ENCODE measurements at places on chromosomes 5 and 9.

- peak; percentile 51 for DNase-seq
These were observed 20.0 kb downstream of the ERAP2 start for GRCh38 chr5:96896276-96896675.

- no peak for DNase-seq
These were observed 488.6 kb downstream of the TLR4 start for GRCh38 chr9:118192807-118193206.

- no peak for DNase-seq
These were observed 1.7 kb downstream of the STC2 start for GRCh38 chr5:173326501-173326960.

DNA sequence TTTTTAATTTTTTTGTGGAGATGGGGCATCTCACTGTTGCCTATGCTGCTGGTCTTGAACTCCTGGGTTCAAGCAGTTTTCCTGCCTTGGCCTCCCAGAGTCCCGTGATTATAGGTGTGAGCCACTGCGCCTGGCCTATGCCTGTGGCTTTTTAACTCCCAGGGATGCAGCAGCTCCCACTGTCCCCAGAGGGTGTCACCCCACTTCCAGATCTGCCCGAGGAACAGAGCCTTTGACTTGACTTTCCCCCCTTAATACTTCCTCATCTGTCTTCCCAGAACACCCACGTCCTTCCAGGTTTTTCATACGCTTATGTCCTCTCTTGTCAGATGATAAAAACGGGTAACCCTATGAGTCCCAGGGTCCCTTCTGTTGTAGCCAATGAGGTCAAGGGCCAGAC lies 7.6 kb upstream of the PRRC2B start:
- no peak for DNase-seq

- no peak for DNase-seq
These were observed 47.9 kb downstream of the OLFM1 start for GRCh38 chr9:135135171-135135928.

DNA sequence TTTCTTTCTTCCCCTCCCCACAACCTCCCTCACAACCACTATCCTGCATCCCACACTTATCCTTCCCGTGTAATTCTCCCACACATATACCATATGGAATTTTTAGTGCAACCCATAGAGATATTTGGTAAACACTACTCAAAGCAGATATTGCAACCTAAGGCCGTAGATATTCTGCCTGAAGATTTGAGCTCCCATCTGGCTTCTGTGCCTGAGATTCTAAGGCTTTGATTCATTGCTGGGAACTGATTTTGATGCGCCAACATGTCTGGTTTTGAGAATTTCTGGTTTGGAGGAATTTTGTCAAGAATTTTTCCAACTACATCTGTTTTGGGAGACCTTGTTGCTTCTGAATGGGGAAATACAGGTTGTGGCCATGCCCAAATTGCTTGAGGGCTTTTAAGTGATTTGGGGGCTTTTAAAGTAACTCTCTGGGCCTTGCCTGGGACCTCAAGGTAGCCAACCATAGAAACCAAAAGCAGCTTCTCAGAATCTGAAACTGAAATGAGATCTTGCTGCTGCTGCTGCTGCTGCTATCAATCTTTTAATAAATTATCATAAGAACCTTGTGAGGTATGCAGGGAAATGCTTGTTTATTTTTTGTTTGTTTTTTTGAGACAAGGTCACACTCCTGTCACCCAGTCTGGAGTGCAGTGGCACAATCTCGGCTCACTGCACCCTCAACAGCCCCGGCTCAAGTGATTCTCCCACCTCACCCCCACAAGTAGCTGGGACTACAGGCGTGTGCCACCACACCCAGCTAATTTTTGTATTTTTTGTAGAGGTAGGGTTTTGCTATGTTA lies 36.2 kb downstream of the PLAC8L1 start:
- DNase-seq: no peak

GRCh38 chr9:120901755-120902568 lies 24.6 kb downstream of the TRAF1 start:
- DNase-seq: no peak

DNA sequence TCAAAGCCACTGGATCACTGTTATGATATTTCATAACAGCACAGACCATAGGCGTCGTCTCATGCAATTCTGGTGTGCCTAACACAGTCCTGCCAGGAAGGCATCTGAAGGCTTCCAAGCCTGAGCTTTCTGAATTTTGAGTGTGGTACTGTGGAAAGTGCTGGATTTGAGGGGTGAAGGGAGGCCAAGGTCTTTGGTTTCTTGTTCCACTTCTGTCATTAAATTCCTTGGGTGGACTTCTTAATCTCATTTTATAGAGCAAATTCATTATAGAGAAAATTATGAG lies 441.3 kb upstream of the PIK3R1 start:
- DNase-seq: no peak

DNA sequence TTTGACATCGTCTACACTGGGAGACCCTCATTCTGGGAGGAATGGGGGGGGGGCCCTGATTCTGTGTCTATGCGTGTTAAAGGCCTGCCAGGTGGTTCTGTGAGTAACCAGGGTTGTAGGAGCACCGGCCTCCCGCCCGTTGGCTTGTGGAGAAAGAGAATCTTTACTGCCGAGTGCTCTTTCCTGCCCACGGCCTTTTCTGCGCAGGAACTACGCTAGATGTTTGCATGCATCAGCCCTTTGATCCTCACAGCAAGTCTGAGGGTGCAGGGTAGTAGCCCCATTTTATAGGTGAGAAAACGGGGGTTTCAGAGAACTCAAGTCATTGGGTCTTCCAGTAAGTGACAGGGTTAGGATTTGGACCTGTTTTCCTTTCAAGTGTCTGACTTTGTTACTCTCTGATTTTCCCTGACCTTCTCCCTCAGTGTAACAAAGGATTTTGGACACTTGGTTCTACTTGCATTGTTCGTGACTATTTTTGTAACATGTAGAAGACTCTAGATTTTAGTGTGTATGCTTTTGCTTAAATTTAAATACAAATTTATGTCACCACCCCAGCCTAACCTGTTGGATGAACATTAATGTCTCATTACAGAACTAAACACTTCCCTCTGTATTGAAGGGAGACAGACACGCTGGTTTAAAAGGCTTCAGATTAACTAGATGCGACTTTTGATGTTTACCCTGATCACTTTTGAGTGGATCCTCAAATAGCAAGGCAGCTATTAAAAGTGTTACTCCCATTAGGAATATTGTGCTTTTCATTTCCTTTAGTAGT lies 22.0 kb downstream of the MAST4 start:
- no peak for DNase-seq

GRCh38 chr9:23823986-23824829 lies 1.8 kb downstream of the ELAVL2 start:
- no peak for DNase-seq

DNA sequence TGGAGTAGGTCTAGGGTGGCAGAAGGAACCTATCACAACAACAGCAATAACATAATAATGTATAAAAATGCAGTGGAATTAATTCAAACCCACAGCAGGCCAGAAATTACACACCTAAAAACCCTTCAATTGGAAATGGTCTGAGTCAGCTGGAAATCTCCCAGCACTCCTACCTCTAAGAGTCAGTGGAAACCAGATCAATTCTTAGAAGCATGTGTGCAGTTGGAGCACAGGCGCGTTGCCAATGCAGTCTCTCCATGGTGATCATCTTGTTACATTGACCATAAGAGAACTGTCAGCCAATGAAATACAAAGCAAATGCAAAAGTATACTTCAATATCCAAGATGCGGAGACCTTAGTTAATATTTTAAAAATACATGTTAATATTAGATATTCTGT lies 15.1 kb upstream of the CSNK1G3 start:
- no peak for DNase-seq

DNA sequence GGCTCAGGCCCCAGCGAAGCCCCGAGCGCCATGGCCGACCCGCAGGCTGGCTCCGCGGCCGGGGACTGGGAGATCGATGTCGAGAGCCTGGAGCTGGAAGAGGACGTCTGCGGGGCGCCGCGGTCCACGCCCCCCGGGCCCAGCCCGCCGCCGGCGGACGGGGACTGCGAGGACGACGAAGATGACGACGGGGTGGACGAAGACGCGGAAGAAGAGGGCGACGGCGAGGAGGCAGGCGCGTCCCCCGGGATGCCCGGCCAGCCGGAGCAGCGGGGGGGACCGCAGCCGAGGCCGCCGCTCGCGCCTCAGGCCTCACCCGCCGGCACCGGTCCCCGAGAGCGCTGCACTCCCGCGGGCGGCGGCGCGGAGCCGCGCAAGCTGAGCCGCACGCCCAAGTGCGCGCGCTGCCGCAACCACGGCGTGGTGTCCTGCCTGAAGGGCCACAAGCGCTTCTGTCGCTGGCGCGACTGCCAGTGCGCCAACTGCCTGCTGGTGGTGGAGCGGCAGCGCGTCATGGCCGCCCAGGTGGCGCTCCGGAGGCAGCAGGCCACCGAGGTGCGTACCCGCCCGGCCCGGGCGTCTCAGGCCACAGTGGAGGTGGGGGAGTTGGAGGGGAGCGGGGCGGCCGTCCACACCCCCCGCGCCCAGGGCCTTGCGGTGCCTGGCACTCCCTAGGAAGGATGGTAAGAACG lies 1.6 kb downstream of the DMRT2 start:
- DNase-seq: peak; percentile 43

DNA sequence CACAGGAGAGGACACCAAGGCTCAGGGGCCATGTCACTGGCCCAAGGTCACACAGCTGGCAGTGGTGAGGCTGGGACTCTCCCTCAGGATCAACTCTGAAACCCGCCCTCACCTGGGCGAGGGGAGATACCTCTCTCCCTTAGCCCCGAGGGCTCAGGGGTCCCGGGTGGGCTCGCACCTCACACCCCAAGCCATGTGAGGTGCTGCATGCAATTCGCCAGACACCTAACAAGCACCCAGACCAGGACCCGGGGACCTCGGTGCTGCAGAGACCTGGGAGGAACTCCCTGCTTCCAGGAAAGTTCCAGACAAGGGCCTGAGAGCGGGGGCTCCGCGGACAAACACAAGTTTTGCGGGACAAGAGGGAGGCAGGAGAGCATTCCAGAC lies 19.3 kb downstream of the BRD3 start:
- no peak for DNase-seq

GRCh38 chr9:4537581-4537980 lies 47.3 kb downstream of the SLC1A1 start:
- no peak for DNase-seq

DNA sequence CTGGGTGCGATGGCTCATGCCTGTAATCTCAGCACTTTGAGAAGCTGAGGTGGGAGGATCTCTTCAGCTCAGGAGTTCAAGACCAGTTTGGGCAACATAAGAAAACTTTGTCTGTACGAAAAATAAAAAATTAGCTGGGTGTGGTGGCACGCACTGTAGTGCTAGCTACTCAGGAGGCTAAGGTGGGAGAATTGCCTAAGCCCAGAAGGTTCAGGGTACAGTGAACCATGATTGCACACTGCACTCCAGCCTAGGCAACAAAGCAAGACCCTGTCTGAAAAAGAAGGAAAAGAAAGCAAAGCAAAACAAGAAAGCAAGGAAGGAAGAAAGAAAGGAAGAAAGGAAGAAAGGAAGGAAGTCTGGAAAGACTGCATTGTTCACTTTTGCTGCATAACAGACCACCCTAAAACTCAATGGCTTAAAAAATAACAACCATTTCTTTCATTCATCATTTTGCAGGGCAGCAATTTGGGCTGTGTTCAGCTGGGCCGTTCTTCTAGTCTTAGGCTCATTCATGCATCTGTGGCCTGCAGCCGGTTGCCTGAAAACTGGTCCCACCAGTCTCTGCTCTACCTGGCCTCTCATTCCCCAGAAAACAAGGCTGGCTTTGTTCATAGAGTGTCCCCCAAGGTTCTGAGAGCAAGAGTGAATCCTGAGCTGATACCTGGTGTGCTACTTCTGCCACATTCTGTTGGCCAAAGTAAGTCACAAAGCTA lies 82.4 kb upstream of the MIER3 start:
- DNase-seq: no peak

DNA sequence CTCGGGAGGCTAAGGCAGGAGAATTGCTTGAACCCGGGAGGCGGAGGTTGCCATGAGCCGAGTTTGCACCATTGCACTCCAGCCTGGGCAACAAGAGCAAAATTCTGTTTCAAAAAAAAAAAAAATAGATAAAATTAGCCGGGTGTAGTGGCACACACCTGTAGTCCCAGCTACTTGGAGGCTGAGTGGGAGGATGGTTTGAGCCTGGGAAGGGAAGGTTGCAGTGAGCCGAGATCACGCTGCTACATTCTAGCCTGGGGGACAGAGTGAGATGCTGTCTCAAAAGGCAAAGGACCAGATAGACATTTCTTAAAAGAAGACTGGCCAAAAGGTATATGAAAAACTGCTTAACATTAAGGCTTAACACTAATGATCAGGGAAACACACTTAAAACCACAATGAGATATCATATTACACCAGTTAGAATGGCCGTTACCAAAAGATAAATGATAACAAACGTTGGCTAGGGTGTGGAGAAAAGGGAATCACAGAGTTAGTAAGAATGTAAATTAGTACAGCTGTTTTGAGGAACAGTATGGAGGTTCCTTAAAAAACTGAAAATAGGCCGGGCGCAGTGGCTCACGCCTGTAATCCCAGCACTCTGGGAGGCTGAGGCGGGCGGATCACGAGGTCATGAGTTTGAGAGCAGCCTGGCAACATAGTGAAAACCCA lies 10.1 kb upstream of the MARVELD2 start:
- DNase-seq: no peak
